Right lung (tissue), 10 donors: ENCODE measurements at places on chromosomes 5 and 9.

DNA sequence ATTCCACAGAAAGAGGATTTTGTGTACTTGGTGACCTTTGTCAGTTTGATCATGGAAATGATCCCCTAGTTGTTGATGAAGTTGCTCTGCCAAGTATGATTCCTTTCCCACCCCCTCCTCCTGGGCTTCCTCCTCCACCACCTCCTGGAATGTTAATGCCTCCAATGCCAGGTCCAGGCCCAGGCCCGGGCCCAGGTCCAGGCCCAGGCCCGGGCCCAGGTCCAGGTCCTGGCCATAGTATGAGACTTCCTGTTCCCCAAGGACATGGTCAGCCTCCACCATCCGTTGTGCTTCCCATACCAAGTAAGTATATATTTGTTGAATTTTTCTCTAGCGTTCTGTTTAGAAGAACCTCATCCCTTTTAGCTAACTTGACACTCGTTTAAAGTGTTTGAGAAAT is 30.0 kb downstream of the RBM27 start:
- DNase-seq, result no peak

- DNase-seq, result no peak
Observed at GRCh38 chr9:96603305-96604003, 16.2 kb downstream of the CDC14B start.

GRCh38 chr9:26809795-26810194 is 82.8 kb downstream of the CAAP1 start:
- no peak for DNase-seq

DNA sequence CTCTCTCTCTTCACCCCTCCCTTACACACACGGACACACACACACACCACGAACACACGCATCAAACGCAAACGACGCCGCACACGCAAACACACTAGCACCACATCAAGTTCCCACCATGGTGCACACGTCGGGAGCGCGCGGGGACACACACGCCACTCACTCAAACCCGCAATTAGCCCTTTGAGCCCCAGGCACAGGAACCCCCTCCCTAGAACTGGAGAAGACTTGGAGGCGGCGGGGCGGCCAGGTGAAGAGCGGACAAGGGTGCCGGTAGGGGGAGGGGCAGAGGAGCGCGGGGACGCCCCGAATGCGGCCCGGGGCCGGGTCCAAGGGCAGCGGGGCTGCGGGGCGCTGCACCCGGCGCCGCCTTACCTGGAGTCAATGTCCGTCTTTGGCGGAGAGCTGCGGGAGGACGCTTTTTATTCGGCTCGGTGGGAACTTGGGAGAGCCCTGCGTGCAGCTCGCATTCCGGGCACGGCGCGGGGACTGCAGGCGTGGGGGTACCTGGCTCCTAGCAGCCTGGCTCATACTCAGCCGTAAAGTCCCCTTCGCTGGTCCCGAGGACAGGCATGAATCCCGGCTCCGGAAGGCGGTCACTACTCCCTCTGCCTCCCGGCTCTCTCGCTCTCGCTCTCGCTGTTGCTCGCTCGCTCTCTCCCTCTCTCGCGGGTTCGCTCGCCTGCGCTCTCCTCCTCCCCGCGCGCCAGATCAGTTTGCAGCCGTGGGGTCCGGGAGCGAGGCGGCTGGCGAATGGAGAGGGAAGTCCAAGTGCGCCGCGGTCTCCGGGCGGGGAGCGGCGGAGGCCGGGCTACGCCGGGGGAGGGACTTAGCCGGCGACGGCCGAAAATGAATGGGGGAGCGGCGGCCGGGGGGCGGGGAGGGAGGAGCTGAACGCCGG is at the start of gene BRINP1:
Gene BRINP1, minus strand, starts transcription at position 755 of the 901 bp plus-strand sequence. CDS start 56,080 bp downstream, outside the sequence.
- DNase-seq, result no peak

DNA sequence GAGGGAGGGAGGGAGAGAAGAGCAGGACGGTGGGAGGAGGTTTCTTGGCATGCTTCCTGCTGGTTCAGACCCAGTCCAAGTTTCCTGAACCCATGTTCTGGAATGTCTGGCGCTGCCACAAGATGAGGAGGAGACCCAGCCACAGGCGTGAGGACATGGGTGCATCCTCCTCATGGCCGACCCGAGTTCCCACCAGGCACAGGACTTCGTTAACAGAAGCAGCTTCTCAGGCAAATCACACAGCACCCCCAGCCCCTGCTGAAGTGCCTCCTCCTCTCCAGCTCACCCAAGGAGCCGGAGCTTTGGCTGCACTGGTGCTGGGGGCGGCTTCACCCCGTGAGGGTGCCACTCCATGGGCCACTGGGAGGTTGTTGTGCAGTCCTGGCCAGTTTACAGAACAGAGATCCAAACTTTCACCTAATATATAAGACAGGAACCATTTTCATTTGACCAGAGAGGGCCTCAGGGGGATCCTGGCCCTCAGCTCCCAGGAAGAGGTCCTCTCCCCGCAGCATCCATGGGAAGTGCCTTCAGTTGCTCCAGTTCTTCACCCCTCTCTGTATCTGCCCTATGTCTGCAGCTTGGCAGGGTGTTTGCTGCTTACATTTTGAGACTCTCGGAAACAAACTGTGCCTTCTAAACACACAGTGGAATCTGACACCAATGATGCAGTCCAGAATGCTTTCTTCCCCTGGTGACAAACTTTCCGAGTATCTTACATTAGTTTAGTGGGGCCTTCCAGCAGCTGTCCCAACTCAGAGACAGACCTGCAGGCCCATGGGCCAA is 10.2 kb upstream of the NKD2 start:
- no peak for DNase-seq

DNA sequence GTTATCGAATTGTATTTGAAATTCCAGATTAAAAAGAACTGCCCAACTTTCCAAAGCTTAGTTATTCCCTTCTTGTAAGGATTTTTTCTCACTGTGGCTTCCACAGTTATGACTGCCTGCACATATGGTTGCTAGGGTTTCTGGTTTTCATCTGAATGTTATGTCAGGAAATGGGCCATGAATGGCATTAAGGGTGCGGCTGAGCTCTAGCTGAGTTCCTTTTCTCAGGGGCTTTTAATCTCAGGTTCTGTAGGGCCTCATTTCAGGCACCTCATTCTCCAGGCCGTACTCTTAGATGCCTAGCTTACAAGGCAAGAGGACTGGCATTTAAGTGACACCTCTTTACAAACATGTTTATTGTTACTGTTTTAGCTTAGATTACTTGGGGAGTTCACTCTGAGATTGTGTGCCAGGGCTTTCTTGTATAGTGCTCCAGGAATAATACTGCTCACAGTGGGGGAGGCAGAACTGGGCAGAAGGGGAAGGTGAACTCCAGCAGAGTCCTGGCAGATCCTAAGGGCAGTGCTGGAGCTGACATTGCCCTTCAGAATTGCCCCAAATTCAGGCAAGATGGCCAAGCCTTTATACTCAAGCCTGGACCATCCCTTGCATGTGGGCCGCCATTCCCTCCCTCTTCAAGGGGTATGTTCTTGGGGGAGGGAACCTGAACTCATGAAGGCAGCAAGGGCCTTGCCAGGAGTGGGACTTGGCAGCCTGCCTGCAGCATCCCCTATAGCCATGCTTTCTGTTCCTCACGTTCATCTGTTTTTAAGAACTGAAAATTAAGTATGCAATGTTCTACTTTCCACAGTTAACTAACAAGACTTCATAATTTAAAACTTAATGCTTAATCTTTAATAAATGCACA is 111.5 kb downstream of the KDM4C start:
- DNase-seq, result no peak

- no peak for DNase-seq
Observed at GRCh38 chr5:169637549-169638121, 560 bp downstream of the DOCK2 start.

GRCh38 chr9:82722051-82722450 is 340.9 kb downstream of the RASEF start:
- no peak for DNase-seq

DNA sequence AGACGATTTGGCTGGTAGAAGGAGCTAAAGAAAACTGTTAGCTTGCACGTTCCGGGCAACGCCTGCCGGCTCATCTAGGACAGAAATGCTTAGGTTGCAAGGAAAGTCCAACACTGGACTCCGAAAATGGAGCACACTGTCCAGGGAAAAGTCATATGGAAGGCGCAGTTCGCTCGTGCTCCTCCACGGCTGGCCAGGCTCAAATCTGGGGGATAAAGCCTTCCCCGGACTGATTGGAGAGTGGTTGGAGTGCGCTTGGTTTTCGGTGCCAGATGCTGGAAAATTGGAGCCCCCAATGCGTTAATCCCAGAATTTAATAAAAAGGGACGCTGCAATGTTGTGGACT is 955 bp downstream of the CDH6 start:
- no peak for DNase-seq

DNA sequence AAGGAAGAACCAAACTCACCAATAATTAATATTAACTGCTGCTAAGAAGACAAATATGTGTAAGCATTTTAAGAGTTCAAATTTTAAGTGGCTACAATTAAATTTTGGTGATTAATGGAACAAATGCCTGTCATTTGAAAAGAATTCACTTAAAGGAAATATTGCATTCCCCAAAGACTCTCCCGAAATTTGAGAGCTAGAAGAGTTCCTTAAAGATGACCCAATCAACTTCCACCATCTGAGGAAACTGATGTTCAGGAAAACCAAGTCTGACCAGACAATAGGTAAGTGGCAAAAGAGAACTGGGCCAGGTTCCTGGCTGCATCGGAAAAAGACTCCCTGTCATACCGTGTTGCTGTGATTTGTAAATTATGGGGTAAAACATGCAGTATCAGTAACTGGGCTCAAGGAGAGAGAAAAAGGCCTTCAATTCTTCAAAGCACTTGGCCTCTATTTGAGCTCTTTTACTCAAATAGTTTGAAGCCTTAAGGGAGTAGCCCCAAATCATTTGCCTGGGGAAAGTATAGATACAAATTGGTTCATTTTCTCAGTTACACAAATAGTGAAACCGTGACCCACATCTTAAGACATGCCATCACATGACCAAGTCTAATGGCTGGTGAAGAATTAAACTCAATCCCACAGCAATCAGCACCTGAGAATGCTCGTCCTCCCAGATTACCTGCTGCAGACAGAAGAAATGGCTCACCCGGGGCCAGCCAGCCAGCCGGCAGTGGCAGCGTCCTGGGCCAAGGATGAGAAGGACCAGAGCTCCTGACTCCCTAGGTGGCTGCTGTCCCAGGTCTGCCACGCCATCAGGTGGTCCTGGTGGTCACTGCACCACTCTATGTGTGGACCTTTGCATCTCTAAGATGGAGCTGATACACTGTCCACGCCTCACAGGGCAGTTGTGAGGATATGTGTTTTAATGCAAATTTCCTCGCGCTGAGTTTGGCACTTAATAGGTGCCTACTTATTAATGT is 162.9 kb downstream of the TTLL11 start:
- DNase-seq, result no peak

DNA sequence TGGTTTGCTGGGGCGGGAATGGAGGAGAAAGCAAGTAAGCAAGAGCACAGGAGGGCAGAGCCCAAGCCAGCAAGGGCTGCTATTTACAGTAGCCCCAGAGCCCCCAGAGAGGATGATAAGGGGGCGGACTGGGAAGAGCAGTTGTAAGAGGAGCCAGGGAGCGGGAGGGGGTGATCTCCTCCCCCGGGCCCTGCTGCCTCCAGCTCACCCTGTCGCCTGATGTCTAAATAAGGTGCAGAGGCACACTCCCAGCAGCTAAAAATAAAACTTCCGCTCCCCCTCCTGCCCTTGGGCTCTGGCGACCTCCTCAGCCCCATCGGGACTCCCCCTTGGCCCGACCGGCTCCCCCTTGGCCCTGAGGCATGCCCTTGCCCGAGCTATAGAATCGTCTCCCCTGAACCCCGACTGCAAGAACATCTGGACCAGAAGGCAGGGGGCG is 14.4 kb upstream of the CCDC69 start:
- DNase-seq, result no peak

GRCh38 chr5:116063950-116064349 is 20.9 kb upstream of the COMMD10 start:
- DNase-seq, result no peak

DNA sequence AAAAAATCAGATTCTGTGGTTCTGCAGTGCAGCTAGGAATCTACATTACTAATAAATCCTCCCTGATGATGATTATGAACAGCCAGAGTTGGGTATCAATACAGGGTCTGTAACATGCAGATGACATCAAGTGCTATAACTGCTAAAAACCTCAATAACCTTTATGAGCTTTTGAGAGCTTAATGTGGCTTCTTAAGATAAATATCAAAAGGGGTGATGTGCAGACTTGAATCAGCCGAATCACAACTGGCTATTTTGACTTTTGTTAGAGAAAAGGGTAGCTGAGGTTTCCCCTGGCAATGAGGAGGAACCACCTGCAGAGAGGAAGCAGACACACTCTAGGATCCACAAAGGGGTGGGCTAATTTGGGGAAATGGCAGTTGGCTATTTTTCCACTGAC is 30.2 kb downstream of the CAPSL start:
- DNase-seq, result no peak

DNA sequence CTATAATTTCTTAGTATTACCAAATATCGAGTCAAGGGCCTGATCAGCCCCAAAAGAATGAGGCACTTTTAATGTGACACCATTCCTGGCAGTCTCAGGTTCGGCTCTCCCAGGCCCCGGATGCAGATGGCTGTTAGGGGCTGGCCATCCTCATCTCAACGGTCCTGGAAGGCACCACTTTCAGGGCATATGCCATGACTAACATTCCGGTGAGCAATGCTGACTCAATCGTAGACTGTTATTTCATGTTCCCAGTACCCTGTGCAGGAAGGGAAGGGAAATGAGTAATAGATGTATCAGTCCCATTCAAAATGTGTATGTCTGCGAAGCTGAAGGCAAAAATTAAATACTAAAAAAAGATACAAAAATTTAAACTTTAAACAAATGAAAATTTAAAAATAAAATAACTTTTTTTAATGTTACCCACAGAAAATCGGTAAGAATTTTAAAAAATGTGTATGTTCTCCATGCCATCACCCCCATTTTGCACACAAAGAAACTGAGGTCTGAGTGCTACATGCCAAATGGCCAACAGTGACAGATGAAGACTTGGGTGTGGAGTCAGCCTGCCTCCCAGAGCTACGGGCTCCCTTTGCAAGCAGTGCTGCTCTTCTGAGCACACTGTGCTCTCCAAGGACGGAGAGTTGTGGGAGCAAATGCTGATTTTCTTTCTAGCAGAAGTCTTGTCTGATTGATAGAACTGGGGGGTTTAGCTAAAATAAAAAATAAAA is 79.0 kb downstream of the GLDC start:
- no peak for DNase-seq

GRCh38 chr5:94575196-94575595 is 43.2 kb downstream of the KIAA0825 start:
- DNase-seq, result no peak

DNA sequence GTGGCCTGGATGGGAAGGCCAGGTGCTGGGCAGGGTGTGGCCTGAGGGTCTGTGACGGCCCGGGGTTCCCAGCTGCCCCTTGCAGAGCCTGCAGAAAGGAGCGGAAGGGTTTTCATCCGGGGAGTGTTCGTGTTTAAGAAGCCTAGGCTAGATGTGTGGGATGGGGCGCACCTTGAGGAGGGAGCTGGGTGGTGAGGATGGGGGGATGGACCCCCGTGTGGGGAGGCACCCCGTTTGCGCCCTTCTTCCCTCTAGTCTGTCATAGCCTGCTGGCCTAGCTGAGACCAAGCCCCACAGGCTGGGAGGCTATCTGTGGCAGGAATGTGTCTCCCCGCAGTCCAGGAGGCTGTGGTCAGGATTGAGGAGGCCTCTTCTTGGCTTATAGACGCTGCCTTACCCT is 11.9 kb downstream of the RNU6ATAC start:
- no peak for DNase-seq
